Myometrial cell (primary cell): ENCODE measurements at places on chromosomes 3 and 15. TPM values are rescaled to one million over a fixed set of nuclear protein-coding genes. Genes with fewer than 3 reads are reported as not detected.

CMTM7 gene
- 5.2 and 9.2 TPM in 2 replicates for total RNA-seq

KNG1 gene
- total RNA-seq: not detected in 2 replicates

SOX14 gene
- total RNA-seq: not detected in 2 replicates

TGM4 gene
- under 0.01 TPM in 1 of 2 replicates, not detected in the other for total RNA-seq

DPH6 gene
- 8.4 and 12.2 TPM in 2 replicates for total RNA-seq

RBP2 gene
- not detected in 2 replicates for total RNA-seq

GOLGA6B gene
- total RNA-seq: not detected in 2 replicates

GCSAM gene
- not detected in 2 replicates for total RNA-seq

RTP1 gene
- total RNA-seq: not detected in 2 replicates

SV2B gene
- total RNA-seq: not detected in 2 replicates

CCDC80 gene
- 316 and 318 TPM in 2 replicates for total RNA-seq

AGTR1 gene
- total RNA-seq: not detected in 2 replicates
